ENCODE measurements at places on chromosomes 3 and 15.

DNA sequence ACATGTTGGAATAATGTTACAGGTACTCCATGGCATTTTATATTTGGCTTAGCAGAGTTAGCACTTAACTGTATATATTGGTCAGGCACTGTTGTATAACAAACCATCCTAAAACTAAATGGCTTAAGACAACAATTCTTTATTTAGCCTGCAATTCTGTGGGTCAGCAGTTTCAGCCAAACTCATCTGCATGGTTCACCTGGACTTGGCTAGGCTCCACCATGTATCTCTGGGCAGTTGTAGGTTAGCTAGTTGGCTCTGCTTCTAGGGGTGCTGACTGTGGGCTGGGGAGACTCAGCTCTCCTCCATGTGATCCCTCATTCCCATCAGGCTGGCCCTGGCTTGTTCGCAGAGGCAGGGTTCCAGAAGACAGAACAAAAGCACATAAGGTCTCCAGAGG lies 34.4 kb downstream of the RARB start:
- DNase-seq: no peak

DNA sequence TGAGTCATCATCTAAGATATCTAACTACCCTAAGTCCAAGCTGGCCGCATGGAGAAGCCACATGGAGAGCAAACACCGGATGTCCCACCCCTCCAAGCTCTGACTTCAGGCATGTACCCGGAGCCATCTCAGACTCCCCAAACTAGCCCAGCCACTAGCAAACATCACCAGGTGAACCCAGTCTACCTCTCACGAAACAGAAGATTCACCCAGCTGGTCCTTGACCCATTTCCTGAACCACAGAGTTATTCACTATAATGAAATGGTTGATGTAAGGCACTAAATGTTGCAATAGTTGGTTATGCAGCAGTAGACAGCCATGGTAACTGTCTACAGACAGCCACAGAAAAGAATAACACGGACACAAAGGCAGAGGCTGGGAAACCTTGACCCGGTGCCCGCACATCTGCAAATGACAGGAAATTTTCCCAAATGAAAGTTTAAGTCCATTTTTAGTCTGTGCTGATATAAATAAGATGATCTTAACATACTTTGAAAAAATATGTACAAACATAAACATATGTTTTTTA lies 265.5 kb upstream of the ATP10A start:
- DNase-seq: no peak

DNA sequence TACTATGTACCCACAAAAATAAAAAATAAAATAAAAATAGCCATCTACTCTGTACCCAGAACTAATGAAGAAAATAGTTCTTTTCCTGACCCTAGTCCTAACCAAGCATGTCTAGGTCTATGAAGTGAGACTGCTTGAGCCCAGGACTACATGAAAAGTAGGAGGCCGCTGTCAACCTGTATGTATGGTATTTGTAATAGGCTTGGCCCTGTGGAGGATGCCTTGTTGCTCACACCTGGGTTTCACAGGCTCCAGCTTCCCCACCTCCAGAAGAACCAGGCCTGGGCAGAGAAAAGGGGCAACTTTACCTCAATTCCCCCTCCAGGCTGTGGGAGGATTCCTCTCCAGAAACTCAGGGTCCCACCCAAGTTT lies 6.8 kb upstream of the PKM start:
- no peak for DNase-seq

- no peak for DNase-seq
Observed at GRCh38 chr3:110323349-110323748, 748.3 kb upstream of the NECTIN3 start.

DNA sequence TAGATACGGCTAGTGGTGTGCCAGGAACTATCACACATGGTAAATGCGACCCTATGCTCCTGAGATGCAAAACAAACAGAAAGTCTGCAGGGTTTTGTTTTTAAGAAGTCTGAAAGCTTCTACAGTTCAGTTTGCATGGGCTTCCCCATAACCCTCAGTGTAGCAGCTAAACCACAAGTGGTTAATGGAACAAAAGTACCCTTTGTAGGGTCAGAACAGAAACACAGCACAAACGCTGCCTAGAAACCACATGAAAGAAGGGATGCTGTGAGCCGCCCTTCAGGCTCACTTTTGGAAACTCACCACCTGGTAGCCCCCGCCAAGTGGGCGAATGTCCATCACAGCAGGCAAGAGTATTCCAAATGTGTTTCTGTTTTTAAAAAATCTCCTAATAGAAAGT lies 46.2 kb downstream of the CTDSPL start:
- no peak for DNase-seq

- no peak for DNase-seq
Observed at GRCh38 chr15:85889956-85890619, 95.4 kb upstream of the KLHL25 start.

- no peak for DNase-seq
Observed at GRCh38 chr15:88378188-88378637, 89.0 kb downstream of the MRPL46 start.

- no peak for DNase-seq
Observed at GRCh38 chr3:168239287-168239686, 143.6 kb upstream of the GOLIM4 start.

- no peak for DNase-seq
Observed at GRCh38 chr3:182837855-182838454, 44.7 kb downstream of the ATP11B start.

DNA sequence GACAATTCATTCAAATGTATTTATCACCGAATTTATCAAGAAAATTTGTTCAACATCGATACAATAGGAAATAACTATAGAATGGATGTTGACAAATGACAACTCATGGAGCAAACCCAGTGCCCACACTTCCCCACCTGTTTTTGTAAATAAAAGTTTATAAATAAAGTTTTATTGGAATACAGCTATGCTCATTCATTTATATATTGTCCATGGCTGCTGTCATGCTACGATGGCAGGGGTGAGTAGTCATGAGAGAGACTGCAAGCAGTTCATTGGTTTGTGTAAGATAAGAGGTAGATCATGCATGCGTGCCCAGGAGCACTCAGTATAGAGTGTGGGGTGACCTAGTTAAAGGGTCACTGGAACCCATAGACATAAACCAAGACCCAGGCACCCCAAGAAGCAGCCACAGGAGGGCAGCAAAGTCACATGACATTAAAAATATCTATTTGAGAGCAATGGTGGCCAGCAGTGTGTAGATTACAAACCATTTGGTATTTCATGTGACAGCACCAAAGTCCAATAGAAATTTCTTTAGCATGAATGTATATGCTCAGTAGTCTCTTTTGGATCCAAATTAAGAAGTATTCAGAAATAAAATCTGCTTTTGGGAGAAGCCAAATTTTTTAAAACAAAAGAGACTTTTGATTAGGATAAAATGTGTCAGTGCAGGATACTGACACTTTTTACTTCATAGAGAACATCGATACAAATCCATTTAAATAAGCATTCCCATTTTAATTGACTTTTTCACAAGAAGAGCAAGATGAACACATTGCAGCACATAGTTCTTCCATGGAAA lies 794.8 kb downstream of the MCTP2 start:
- DNase-seq: no peak

GRCh38 chr15:82139823-82140268 lies 94.0 kb upstream of the MEX3B start:
- no peak for DNase-seq

DNA sequence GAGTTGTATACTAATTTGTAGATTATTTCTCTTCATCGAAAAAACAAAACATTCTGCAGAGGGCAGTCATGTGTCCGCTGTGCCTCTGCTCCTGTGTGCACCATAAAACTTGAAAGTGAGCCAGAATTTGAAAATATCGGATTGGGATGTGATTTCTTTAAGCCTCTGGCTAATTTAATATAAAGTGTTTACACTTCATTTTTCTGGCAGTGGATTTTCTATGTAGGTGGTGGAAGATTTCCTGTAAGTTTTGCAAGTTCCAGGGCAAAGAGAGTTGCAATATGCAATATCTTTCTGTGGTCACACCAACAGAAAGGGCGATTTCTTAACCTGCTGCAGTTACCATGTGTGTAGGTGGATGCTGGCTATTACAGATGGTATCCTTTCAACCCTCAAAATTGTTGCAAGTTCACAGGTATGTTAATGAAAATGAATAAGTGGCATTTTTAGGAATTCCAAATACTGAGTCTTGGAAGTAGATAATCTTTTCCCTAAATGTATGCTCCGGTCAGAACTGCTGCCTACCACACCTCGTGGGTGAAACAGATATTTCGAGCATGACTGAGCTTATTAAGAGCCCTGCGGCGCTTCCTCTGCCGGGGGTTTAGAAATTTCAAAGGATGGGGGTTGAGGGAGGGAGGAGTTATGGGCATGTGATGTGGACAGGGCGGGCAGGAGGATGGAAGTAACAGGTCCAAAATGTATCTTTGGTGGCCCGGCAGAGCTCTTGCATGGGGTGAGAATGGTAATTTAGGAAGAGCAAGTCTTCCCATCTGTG lies 134.0 kb downstream of the PGPEP1L start:
- DNase-seq: no peak

Data from activated CD8-positive, alpha-beta memory T cell treated with anti-CD3 and anti-CD28 coated beads for 48 hours (primary cell).